ENCODE measurements at places on chromosomes 7 and 10.

- DNase-seq: no peak
Measured at GRCh38 chr7:4144172-4144701, 537.9 kb upstream of the FOXK1 start.

- no peak for DNase-seq
Measured at GRCh38 chr10:120492346-120492745, 35.3 kb downstream of the PLPP4 start.

DNA sequence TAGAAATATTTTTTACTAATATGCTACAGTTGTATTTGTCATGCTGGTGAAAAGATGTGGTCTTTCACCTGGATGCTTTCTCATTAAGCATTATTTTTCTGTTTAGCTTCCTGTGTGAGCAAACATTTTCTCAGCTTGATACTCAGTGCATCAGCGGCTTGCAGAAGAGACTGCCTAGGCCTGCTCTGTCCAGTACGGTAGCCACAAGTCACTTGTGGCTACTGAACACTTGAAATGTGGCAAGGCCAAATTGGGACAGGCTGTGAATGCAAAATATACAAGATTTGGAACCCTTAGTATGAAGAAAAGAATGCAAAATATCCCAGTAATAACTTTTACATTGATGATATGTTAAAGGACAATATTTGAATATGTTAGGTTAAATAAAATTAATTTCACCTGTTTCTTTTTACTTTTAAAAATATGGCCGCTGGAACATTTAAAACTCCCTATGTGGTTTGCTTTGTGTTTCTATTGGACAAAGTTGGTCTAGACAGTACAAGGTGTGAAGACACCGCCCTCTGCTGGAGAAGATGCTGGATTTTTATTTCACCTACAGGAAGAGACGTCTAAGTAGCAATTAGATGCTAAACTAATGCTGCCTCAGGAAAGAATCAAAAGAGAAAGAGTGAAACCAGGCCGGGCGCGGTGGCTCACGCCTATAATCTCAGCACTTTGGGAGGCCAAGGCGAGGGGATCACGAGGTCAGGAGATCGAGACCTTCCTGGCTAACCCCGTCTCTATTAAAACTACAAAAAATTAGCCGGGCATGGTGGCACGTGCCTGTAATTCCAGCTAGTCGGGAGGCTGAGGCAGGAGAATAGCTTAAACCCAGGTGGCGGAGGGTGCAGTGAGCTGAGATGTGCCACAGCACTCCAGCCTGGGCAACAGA is 5.3 kb downstream of the SRGN start:
- DNase-seq: peak; percentile 39

DNA sequence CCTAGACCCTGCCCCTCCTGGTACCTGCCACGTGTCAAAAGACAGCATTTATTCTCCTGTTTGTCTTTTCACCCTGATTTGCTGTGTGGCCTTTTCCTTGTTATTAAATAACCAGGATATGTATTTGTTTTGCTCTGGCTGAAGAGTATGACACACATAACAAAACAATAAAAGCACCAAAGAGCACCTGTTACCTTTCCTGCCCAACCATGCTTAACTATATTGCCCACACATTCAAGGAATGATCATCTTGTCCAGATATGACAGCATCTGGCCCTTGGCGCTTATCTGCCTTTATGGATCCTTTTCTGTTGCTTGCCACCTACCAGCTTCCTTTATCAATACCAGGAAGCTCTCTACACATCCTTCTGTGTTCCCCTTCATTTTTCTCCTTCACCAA is 357.7 kb downstream of the FGFR2 start:
- no peak for DNase-seq

DNA sequence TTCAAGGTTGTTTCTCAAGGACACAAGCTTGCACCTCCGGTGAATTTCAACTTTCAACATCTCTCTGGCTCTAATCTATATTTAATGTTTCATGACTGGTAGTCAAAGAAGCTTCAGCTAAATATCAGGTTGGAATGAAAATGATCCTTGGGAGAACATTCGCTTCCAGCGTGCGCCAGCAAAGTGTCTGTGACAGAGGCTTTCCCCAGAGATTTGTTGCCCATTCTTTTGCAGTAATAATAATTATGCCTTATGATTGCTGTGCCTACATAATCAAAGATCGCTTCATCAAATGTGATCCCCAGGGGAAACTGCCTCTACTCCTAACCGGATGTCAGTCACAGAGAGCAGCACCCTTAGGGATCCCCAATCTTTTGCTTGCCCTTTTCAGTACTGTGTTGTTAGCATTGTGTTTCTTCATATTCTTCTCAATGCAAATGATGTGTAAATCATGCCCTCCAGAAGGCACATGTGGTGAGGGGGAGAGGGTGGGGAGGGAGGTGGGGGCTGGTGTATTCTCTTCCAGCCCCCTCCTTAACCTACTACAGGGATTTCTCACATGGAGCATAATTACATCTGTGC is 30.5 kb downstream of the FZD1 start:
- no peak for DNase-seq

DNA sequence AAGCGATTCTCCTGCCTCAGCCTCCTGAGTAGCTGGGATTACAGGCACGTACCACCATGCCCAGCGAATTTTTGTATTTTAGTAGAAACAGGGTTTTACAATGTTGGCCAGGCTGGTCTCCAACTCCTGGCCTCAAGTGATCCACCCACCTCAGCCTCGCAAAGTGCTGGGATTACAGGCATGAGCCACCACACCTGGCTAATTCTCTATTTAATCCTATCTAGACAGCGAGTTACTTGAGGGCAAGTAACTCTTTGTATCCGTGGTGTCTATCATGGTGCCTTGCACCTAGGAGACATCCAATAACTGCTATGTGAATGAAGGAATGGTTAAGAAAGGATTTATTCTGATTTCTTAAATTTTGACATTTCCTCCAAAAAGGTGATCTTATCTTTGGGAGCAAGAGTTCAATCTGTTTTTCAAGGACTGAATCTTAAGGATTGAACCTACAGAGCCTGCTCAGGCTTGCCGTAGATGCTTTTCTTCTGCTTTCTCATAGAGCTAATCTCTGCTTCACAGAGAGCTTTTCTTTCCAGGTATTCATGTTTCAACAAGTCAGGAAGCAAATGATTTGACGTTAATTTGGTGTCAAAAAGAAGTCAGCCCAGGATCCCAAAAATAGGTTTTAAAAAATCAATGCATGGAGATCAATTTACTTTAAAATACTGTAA is 101.6 kb downstream of the CUL2 start:
- DNase-seq: no peak

GRCh38 chr7:3165681-3166580 is 122.3 kb upstream of the CARD11 start:
- DNase-seq: no peak

DNA sequence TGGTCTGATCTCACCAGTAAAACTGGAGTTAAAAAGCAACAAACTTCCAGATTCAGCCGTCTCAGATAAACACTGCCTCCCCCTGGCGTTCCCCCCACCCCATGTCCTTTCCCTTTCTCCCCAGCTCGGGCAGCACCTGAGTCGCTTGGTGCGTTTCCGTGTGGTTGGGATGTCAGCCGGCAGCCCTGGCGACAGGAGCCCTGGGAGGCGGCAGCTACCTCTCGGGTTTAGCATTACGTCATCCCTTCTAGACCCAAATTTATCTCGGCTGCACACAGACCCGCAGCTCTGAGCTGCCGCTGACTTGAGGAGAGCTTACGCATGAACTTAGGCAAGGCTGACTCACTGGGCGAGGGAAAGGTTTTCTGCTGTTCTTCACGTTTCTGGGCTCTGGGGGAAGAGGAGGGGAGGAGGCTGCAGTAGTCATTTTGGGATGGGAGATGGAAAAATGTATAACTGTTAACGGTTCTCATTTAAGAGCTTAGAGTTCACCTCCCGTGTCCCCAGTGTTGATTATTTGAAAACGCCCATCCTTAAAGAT is 14.4 kb downstream of the MXI1 start:
- no peak for DNase-seq

DNA sequence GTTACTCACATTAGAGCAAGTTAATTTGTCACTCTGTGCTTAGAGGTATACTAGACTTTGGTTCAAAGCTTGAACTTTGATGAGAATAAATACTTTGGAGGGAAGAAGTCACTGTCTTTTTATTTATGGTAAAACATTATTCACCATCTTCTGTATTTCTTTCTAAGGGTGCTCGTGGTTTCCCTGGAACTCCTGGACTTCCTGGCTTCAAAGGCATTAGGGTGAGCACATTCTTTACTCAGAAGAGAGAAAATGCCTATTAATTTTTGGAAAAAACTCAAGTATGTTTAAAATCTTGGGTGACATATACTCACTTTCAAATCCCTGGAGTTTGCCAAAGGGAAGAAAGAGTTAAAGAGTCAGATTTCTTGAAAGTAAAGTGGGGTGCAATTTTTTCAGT is 10.8 kb downstream of the COL1A2 start:
- no peak for DNase-seq

- DNase-seq: no peak
Measured at GRCh38 chr7:41188163-41189130, 514.4 kb downstream of the INHBA start.

GRCh38 chr7:157710396-157710795 is 373.6 kb downstream of the DNAJB6 start:
- DNase-seq: no peak

- no peak for DNase-seq
Measured at GRCh38 chr7:102389810-102390209, 6.4 kb upstream of the PRKRIP1 start.

GRCh38 chr7:93984024-93984423 is 20.1 kb downstream of the BET1 start:
- DNase-seq: no peak

- no peak for DNase-seq
Measured at GRCh38 chr7:22686620-22687019, 40.4 kb upstream of the IL6 start.

GRCh38 chr7:130356876-130357611 is 12.4 kb downstream of the CPA5 start:
- no peak for DNase-seq

DNA sequence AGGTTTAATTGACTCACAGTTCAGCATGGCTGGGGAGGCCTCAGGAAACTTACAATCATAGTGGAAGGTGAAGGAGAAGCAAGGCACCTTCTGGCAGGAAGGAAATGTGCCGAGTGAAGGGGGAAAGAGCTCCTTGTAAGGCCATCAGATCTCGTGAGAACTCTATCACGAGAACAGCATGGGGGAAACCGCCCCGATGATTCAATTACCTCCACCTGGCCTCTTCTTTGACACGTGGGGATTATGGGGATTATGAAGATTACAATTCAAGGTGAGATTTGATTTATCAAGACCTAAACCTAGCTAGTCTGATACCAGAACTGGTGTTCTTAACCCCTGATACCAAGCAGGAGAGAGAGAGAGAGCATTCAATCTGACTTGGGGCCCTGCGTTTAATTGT is 258.7 kb downstream of the PTEN start:
- DNase-seq: no peak

DNA sequence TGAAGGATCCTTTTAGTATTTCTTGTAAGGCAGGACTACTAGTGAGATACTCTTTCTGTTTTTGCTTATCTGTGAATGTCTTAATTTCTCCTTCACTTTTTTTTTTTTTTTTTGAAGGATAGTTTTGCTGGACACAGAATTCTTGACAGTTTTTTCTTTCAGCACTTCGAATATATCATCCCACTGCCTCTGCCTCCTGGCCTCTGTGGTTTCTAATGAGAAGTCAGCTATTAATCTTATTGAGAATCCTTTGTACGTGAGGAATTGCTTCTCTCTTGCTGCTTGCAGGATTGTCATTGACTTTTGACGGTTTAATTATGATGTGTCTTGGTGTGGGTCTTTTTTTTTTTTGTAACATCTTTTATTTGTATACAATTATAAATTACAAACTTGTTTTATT is 12.6 kb upstream of the WAC start:
- DNase-seq: no peak

DNA sequence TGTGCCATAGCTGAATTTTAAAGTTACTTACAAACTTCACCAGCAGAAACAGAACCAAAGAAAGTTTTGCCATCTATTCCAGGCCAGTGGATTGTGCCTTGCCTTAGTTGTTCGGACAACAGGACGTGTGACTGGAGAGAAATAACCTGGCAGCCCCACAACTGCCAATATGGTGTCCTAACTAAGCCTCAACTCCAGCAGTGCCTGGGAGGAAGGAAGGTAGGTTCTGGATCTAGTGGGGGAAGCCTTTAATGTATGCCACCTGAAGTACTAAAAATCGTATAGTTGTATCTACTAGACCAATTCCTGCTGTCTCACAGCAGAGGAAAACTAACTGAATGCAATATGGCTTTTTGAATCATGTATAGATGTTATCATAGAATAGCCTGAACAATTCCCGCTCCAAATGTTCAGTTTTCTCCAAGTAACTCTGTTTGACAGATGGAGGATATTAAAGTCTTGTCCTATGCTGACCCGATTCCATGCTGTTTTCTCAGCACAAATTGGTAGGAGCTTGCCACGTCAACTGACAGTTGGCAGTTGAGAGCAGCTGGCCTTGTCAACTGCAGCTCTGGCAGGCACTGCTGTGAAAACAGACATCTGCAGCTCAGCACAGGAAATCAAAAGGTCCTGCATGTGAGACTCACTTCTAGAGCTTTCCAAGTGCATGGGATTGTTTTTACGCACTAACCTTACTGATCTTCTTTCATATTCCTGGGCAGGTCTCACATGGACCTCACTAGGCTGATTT is 84.5 kb upstream of the WNT16 start:
- no peak for DNase-seq

DNA sequence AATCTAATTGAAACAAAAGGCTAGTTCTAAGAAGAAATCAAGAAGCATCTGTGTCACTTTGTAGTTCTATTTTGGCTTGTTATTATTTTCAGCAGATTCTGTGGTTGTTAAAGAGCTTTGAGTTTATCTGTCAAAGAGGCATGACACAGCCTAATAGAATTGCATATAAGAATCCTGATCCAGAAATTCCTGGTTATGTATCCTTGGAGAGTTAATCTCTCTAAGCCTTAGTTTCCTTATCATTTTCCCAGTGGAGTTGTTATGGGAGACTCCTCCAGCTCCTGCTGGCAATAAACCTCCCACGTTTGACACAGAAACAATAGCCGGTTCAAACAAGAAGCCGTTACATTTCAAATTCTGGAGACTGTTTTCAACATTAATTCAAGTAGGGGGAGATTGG is 288.3 kb downstream of the SDHAF3 start:
- DNase-seq: no peak

DNA sequence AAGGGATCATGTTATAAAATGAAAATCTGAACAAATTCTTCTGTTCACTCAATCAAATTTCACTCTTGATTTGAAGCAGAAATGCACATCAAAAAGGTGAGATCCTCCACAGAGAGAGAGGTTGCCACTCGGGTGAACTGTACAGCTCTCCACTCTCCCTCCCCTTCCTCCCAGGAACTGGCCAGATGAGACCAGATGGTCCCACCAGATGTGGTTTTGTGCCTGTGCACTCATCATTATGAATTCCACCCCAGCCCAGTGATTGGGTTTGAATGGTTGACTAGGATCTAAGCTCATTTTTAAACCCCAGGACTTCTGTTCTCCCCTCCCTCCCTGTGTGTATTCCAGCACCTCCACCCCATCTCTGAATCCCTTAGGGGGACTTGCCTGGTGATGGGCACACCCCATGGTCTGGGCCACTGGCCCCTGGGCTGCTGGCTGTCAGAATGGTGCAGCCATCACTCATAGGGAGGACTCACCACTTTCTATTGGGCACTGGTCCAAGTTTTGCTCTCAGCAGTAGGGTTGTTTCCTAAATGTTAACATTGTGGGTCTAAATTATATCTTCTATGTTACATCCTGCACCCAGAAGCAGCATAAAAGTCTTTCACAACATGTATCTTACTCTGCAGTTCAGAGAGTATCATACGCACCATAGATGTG is 393.1 kb downstream of the TNS3 start:
- no peak for DNase-seq
